ENCODE measurements at places on chromosomes 4 and X.

DNA sequence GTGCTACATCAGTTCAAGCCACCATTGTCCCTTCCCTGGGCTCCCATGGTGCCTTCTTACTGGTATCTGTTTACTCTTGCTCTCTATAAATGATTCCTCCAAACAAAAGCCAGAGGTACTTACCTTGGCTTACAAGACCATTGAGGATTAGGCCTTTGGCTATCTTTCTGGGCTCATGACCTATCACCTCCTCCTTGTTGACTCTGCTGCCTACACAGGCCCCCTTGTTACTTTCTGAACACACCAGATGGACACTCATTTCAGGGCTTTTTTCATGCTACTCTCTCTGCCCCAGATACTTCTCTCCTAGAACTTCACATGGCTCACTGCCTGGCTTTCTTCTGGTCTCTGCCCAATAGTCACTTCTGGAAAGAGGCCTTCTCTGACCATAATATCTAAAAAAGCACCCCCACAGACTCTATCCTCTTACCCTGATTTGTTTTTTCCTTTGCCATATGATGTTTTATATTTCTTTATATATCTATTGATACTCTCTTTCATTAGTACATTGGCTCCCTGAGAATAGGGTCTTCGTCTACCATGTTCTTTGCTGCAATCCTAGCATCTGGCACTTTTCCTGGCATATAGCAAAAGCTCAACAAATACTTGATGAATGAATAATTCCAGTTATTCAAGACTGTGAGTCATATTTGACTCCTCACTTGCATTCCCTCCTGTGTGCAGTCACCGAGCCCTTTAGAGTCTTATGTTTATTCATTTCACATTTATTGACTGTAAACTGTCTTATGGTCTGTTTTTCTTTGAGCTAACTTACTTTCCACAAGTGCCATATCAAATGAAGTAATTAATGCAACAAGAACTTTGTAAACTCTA is 27.1 kb upstream of the TAPT1 start:
- DNase-seq, result no peak

- no peak for DNase-seq
Observed at GRCh38 chr4:156169011-156169410, 215.3 kb upstream of the CTSO start.

- no peak for DNase-seq
Observed at GRCh38 chrX:74171465-74171864, 132.5 kb upstream of the ZCCHC13 start.

- no peak for DNase-seq
Observed at GRCh38 chr4:150940123-150940522, 75.0 kb downstream of the LRBA start.

- DNase-seq, result no peak
Observed at GRCh38 chr4:12042818-12043217, 614.1 kb upstream of the HS3ST1 start.

DNA sequence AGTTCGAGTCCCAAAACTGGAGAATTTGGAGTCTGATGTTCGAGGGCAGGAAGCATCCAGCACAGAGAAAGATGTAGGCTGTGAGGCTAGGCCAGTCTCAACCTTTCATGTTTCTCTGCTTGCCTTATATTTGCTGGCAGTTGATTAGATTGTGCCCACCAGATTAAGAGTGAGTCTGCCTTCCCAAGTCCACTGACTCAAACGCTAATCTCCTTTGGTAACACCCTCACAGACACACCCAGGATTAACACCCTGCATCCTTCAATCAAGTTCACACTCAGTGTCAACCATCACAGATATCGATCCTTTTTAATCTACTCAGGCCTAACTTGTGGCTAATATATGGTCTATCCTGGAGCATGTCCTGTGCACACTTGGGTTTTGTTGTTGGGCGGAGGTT is 18.0 kb upstream of the MAEA start:
- no peak for DNase-seq

DNA sequence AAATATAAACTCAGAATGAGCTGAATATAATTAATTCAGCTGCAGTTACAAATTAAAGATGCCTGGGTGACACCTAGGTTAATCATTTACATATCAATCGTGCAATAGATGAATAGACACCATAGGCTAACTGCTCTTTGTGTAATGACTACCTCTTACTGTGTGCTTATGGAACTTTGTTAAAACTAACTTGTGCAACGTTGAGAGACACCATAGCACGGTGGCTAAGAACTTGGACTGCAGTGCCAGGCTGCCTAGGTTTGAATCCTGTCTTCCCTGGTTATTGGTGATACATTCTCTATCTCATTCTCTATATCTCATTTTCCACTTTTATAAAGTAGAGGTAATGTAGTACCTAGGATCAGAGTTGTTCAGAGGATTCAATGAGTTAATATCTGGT is 46.9 kb downstream of the SMAD1 start:
- no peak for DNase-seq

GRCh38 chr4:137960371-137961050 is 281.6 kb downstream of the SLC7A11 start:
- no peak for DNase-seq

GRCh38 chrX:79336869-79337815 is 30.0 kb downstream of the ITM2A start:
- DNase-seq, result no peak

- no peak for DNase-seq
Observed at GRCh38 chrX:14064626-14065432, 35.1 kb upstream of the GEMIN8 start.

DNA sequence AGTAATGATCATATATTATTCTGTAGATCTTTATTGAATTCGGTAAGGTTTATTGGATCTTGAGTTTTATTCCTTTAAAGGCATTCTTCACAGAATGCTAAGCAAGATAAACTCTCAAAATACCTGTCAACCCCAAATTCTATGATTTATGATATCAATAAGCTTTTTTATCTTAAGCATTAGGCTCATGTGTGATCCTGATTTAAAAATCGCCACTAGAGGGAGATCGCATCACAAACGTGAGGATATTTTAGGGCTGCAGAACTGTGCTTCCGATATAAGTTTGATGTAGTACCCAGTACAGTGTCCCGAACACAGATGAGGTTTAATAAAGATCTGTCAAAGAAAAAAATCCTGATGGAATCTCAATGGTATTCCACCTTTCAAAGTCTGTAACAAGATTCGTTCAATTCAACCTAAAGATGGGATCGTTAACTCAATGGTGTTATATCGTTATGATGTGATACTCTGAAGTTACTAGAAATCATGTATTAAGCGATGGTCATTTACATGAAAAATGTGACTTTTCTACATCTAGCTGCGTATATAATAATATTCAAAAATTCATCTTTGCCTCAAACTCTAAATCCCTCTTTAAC is 169.0 kb downstream of the CORIN start:
- DNase-seq, result no peak

GRCh38 chrX:71542411-71542810 is 9.5 kb downstream of the OGT start:
- no peak for DNase-seq

GRCh38 chr4:13176741-13177142 is 307.4 kb downstream of the RAB28 start:
- DNase-seq, result no peak

- no peak for DNase-seq
Observed at GRCh38 chr4:174654634-174655033, 132.3 kb upstream of the HPGD start.

- no peak for DNase-seq
Observed at GRCh38 chr4:24910499-24910898, 2.3 kb downstream of the CCDC149 start.

GRCh38 chr4:37715889-37716402 is 29.8 kb upstream of the RELL1 start:
- no peak for DNase-seq

- DNase-seq, result no peak
Observed at GRCh38 chr4:101933855-101934254, 143.3 kb downstream of the BANK1 start.

DNA sequence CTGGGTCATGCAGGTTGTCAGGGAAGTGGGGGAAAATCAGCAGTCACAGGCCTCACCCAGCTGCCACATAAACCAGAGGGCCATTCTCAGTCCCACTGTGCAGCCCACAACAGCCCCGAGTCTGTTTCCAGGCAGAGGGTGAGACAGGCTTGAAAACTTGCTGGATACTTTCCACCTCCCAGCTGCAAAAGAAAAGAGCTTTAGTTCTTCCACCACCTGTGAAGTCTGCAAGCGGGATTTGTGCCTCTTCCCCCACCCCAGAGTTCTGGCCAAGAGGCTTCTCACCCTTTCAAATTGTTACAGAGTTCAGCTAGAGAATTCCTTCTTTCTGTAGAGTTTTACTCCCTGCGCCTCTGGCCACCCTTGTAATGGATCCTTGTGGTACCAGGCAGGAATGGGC is 115.5 kb upstream of the ZDHHC15 start:
- no peak for DNase-seq

GRCh38 chr4:3306450-3306849 is 13.6 kb downstream of the RGS12 start:
- no peak for DNase-seq

DNA sequence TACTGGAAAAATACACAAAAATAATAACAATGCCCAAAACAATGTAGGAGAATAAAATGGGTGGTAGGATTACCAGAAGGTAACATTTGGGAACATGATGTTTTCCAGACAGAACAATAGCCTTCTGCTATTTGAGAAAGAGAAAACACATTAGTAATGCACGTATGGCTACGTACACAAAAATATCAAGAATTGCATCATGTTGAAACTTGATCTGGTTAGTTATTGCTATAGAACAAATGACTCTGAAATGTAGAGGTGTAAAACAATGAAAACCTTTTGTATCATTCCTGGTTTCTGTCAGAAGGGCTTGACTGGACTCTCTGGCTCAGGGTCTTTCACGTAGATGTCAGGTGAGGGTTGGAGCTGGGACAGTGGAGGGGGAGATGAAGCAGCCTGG is 1040.0 kb downstream of the FAT4 start:
- no peak for DNase-seq

GRCh38 chr4:171710743-171711142 is 102.5 kb upstream of the GALNTL6 start:
- no peak for DNase-seq

GRCh38 chr4:117889978-117890377 is 144.3 kb upstream of the NDST3 start:
- no peak for DNase-seq

GRCh38 chr4:17385403-17385802 is 126.5 kb downstream of the QDPR start:
- DNase-seq, result no peak

GRCh38 chr4:126046081-126046614 is 731.4 kb downstream of the FAT4 start:
- no peak for DNase-seq

DNA sequence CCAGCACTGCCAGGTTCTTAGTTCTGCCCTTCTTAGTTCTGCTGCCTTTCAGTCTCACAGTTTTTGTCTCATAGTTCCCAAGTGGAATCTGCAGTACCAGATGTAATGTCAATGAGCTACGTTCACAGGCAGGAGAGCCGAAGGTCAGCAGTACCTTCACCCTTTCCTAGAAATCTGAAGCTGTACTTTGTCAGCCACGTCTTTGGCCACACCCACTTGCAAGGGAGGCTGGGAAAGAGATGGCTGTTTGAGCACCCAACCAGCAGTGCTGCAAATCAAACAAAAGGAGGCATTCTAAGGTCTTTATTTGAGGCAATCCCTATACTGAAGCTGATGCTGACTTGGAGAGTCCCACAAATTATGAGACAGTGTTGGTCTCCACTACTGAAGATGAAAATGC is 199.1 kb upstream of the NPY2R start:
- no peak for DNase-seq

DNA sequence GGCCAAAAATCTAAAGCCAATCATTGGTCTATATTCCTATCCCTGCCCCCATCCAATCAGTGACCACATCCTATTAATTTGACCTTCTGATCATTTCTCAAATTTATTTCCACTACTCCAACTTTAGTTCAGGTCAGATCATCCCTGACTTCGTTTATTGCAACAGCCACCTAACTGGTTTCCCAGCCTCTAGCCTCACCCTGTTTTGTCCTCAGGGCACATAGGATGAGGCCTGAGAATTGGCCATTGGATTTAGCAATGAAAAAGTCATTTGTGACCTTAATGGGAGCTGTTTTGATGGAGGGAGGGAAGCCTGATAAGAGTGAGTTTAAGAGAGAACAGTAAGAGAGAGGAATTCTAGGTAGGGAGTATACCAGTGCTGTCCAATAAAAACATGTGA is 155.0 kb downstream of the AMMECR1 start:
- no peak for DNase-seq
